Type B pancreatic cell (in vitro differentiated cells): ENCODE measurements at places on chromosomes 16 and 17.
A peak's percentile ranks its signal among the peaks of the same experiment; 100 is the strongest.

DNA sequence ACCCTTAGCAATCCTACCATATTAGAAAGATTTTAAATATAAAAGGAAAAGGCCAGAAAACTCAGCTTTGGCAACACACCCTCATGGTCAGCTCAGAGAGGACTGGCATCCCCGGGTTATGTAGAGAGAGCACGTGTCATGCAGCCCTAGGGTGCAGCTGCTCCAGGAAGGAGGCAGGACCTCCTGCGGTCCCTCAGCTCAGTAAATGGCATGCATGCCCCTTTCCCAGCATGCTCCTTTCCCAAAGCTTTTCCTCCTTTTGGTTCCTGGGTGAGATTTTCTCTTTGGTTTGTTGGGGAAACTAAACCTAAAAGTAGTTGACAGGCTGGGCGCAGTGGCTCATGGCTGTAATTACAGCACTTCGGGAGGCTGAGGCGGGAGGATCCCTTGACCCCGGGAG, 3.9 kb downstream of the GAN start:
- H3K27me3 ChIP-seq = no peaks in the 10 kb centered on the region
- peaks cover 3% of the 10 kb centered on the region for H3K36me3 ChIP-seq
- peaks cover 22% of the 10 kb centered on the region for H3K4me1 ChIP-seq
- no peak overlapping the region for H3K27ac ChIP-seq

- no peak for DNase-seq
- H3K4me3 ChIP-seq = peak overlapping the region; percentile 95
- peaks cover 11% of the 10 kb centered on the region for H3K4me1 ChIP-seq
- no peaks in the 10 kb centered on the region for H3K36me3 ChIP-seq
- H3K27ac ChIP-seq = peak overlapping the region; percentile 39
- no peaks in the 10 kb centered on the region for H3K27me3 ChIP-seq
These were observed 1.4 kb downstream of the VKORC1 start for GRCh38 chr16:31093132-31093703.

DNA sequence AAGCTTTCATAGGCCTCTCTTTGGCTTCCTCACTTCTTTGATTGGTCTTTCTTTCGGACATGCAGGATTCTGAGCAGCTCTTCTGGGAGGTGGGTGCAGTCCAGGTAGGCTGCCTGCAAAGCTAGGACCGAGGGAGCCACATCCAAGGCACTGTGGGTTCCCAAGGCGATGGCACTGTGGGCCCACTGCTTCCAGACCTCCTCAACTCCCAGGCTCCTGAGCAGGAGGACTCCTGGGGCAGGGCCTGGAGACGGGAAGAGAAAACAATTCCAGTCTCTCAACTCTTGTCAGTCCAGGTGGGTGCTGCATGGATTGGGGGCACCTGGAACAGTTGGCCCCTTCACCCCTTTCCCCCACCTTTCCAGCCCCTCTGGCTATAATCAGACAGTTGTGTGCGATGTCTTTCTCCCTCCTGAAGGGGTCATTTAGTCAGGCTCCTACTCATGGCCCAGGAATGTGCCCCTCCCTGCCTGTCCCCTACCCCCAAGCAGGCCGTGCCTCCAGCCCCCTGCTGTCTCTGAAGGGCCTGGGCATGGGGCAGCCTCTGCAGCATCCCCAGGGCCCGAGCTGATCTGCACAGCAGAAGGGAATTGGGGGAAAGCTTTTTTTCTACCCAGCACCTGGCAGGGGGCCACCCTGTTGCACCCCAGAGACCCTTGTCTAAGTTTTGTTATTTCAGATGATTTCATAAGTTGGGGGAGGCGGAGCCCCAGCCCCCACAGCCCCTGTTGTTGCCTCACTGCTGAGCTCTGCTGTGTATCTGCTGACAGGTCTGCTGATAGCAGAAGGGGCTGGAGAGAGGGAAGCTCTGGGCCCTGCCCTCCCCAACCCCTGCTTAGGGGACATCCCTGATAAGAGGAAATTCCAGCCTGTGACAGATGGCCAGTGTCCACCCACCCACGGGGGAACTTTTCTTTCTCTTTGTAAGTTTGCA, 330.3 kb downstream of the SEC14L1 start:
- peak overlapping the region; percentile 79 for H3K4me3 ChIP-seq
- H3K27me3 ChIP-seq = no peaks in the 10 kb centered on the region
- peaks cover 87% of the 10 kb centered on the region for H3K4me1 ChIP-seq

DNA sequence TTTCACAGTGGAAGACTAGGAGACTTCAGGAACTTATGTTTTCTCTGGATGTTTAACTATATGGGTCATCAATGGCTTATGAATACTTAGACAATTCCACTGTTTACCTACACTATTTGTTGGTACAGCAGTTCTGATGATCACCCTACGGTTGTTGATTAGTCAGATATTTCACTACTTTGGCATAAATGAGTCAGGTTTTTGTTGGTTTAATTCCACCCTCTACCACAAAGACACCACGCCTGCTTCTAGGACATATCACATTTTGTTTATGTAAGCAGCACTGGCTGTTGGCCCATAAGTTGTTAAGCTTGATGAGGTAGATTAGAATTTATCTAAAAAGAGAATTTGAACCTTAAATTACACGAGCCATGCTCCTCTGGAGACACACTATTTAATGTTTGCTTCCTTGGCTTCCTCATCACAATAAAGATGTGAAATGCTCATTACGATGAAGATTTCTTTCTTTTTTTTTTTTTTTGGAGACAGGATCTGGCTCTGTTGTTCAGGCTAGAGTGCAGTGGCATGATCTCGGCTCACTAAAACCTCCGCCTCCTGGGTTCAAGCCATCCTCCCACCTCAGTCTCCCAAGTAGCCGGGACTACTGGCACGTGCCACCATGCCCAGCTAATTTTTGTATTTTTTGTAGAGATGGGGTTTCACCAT, 4.3 kb downstream of the GDE1 start:
- H3K27ac ChIP-seq = peak overlapping the region; percentile 12
- H3K4me3 ChIP-seq = peak overlapping the region; percentile 10
- H3K27me3 ChIP-seq = no peaks in the 10 kb centered on the region
- DNase-seq = no peak
- peaks cover 32% of the 10 kb centered on the region for H3K36me3 ChIP-seq

DNA sequence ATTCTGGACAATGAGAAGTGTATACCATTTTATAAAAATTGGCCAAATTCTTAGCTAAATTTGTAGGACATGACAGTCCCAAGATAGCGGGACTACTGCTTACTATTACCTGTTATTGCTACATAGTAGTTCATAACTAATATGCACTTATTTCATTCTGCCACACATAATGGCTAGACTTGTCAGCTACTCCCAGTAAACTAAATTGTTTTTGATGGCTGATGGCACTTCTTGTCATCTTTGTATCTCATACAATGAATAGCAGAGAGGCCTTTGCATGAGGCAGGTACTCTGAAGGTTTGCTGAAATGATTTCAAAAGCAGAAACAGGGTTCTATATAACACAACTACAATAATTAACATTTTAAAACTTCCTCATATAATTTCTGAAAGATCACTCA, 44.0 kb downstream of the ITFG1 start:
- H3K4me1 ChIP-seq = peaks cover 9% of the 10 kb centered on the region
- H3K4me3 ChIP-seq = no peak overlapping the region
- H3K27me3 ChIP-seq = no peaks in the 10 kb centered on the region
- no peak for DNase-seq
